Regular cardiac myocyte (primary cell): ENCODE measurements at places on chromosomes 4 and X. TPM values are rescaled to one million over a fixed set of nuclear protein-coding genes. Genes with fewer than 3 reads are reported as not detected.

Gene NUDT10
- 0.85 and 2.7 TPM in 2 replicates for total RNA-seq

Gene BLOC1S4
- total RNA-seq: 16.6 and 17.6 TPM in 2 replicates

Gene GAB3
- 7.3 and 20.0 TPM in 2 replicates for total RNA-seq

Gene PRR32
- total RNA-seq: not detected in 2 replicates

Gene GATA1
- not detected in 2 replicates for total RNA-seq

Gene GSX2
- under 0.01 TPM in 1 of 2 replicates, not detected in the other for total RNA-seq

Gene ARX
- not detected in 2 replicates for total RNA-seq

Gene ANXA3
- total RNA-seq: 3.6 and 40.6 TPM in 2 replicates

Gene PHOX2B
- not detected in 2 replicates for total RNA-seq

Gene TNIP2
- 48.2 and 62.9 TPM in 2 replicates for total RNA-seq

Gene TTC29
- total RNA-seq: not detected in 2 replicates

Gene ARMCX2
- total RNA-seq: 112 and 123 TPM in 2 replicates

Gene F9
- total RNA-seq: not detected in 2 replicates

Gene HAND2
- 5.4 and 12.8 TPM in 2 replicates for total RNA-seq

Gene ZMAT1
- 0.38 and 2.0 TPM in 2 replicates for total RNA-seq

Gene ZNF630
- 1.2 and 3.4 TPM in 2 replicates for total RNA-seq

Gene GSPT2
- total RNA-seq: 5.4 and 6.3 TPM in 2 replicates

Gene MAGEB6
- not detected in 2 replicates for total RNA-seq

Gene MMRN1
- 3.4 and 3.8 TPM in 2 replicates for total RNA-seq

Gene SSX4B
- not detected in 2 replicates for total RNA-seq

Gene RHOXF2B
- total RNA-seq: not detected in 2 replicates

Gene SPANXB1
- not detected in 2 replicates for total RNA-seq

Gene RAB39B
- 0.38 and 0.56 TPM in 2 replicates for total RNA-seq

Gene UGT2B10
- total RNA-seq: not detected in 2 replicates

Gene NR3C2
- total RNA-seq: 3.3 and 8.5 TPM in 2 replicates

Gene FAM47E
- under 0.01 and 0.19 TPM in 2 replicates for total RNA-seq

Gene RTL3
- total RNA-seq: 0.19 and 0.28 TPM in 2 replicates

Gene PNMA6A
- 0.38 and 2.8 TPM in 2 replicates for total RNA-seq

Gene RIPPLY1
- not detected in 2 replicates for total RNA-seq

Gene SCARB2
- 144 and 264 TPM in 2 replicates for total RNA-seq
